ENCODE measurements at places on chromosomes 4 and X. TPM values are rescaled to one million over a fixed set of nuclear protein-coding genes. Genes with fewer than 3 reads are reported as not detected.

The AMTN gene
- total RNA-seq = not detected

The DOK7 gene
- not detected for total RNA-seq

The SPANXA2 gene
- not detected for total RNA-seq

The NUP62CL gene
- total RNA-seq = 2.5 TPM

The PPP1R2C gene
- not detected for total RNA-seq

The HELT gene
- total RNA-seq = not detected

The GPC4 gene
- not detected for total RNA-seq

The PRSS12 gene
- total RNA-seq = not detected

The GUCY1B1 gene
- 0.37 TPM for total RNA-seq

The NAA11 gene
- total RNA-seq = not detected

The BANK1 gene
- not detected for total RNA-seq

The IBSP gene
- total RNA-seq = not detected

The TMEM31 gene
- total RNA-seq = 0.25 TPM

The SCRG1 gene
- total RNA-seq = not detected

The CT45A5 gene
- total RNA-seq = not detected

The RBM47 gene
- 3.2 TPM for total RNA-seq
